HepG2 (cell line): ENCODE measurements at places on chromosomes 1 and 21. TPM values are rescaled to one million over a fixed set of nuclear protein-coding genes. Genes with fewer than 3 reads are reported as not detected.

Gene RGS8
- polyA plus RNA-seq: not detected in 2 replicates

Gene CFHR1
- not detected in 2 replicates for polyA plus RNA-seq

Gene LCA5L
- 0.13 and 0.21 TPM in 2 replicates for polyA plus RNA-seq

DNA sequence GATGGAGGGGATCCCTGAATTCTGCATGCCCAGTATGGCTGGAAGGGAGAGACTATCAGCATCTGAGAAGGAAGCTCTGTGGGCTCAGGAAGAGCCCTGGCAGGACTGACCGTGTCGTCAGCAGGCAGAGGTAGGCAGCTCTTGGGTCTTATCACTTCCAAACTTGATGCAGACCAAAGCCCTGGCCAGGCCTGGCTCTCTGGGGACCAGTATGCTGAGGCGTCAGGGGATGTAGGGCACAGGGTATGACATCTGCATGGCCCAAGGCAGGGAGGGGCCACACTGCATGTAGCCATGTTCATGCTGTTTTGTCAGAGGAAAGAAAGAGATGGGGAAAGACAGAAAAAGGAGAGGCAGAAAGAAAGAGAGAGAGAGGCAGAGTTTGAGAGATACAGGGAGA, 6.3 kb downstream of the FGR start:
- no peak for DNase-seq
- no peak overlapping the region for H3K4me3 ChIP-seq
- H3K36me3 ChIP-seq: no peaks in the 10 kb centered on the region
- no peak overlapping the region for H3K27ac ChIP-seq

- no peak overlapping the region for H3K4me3 ChIP-seq
- H3K4me1 ChIP-seq: peaks cover 29% of the 10 kb centered on the region
- DNase-seq: no peak
Observed at GRCh38 chr1:113141650-113142473, 68.9 kb downstream of the LRIG2 start.

Gene DPYD
- polyA plus RNA-seq: 1.3 and 1.9 TPM in 2 replicates

DNA sequence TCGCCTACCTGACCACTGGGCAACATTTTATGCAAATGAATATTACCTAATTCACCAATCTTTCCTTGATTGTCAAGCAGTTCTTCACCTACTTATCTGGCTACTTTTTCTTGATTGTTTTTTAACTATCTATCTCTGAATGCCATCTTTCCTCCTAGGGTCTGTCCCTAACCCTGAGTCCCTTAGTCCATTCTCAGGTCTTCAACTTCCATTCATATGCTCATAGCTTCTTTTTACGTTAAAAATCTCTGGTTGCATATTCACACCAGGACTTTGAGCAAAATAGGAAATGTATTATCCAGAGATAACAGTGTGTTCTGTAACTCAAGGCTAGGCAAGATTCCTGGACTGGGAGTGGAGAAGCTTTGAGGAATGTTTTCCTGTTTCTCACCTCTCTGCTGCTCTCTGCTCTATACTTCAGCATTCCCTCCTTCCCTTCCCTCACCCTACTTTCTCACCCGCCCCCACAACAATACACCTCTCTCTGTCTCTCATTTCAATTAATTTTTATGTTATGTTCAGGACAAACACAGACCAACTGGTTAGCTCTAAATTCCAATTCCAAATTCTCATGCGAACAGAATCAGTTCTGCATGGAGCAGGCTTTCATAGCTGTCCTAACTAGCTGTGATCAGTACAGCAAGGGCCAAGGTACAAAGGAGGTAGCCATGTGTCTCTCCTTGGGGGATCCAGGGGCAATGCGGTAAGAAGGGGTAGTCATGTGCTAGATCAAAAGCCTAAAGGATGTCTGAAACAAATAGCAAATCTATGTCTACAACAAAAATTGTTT, 278.4 kb downstream of the USH2A start:
- no peaks in the 10 kb centered on the region for H3K27me3 ChIP-seq
- no peak for DNase-seq
- H3K4me1 ChIP-seq: no peaks in the 10 kb centered on the region
- H3K36me3 ChIP-seq: no peaks in the 10 kb centered on the region
- no peak overlapping the region for H3K27ac ChIP-seq
- no peak overlapping the region for H3K4me3 ChIP-seq

Gene C1QC
- polyA plus RNA-seq: not detected in 2 replicates

DNA sequence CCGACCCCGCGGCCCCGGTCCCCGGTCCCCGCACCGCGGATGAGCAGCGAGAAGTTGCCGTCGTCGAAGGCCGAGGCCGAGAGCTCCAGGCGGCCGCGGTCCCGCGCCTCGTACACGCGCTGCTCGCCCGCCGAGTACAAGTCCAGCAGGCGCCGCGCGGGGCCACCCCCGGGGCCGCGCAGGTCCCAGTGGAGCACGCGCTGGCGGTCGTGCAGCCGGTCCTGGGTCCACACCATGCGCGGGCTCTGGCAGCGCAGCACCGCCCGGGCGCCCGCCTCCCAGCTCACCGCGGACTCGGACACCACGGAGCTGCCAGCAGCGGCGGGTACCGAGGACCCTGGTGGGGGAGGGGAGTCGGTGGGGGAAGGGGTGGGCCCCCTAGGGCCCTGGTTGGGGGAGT, 2.9 kb downstream of the MXRA8 start:
- H3K4me1 ChIP-seq: peaks cover 52% of the 10 kb centered on the region
- no peaks in the 10 kb centered on the region for H3K27me3 ChIP-seq
- no peak overlapping the region for H3K4me3 ChIP-seq
- no peak overlapping the region for H3K27ac ChIP-seq

DNA sequence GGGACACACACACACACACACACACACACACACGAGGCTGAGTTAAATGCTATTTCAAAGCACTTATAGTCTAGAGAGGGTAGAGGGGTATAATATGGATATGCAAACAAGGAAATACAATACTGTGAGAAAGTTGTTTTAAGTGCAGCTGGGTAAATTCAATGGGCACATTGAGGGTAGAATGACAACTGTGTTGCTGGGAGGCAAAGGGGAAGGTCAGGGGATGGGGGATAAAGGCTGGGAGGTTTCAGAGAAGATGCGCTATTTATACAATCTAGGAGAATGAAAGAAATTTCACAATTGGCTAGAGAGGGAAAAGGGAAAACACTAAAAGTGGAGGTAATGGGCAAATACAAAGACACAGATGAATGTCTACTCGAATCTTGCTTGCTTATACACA, 19.4 kb downstream of the EXTL2 start:
- H3K36me3 ChIP-seq: no peaks in the 10 kb centered on the region; the same call in 1 of the 2 replicates
- no peaks in the 10 kb centered on the region for H3K27me3 ChIP-seq
- peaks cover 5% of the 10 kb centered on the region; the same call in 1 of the 2 replicates for H3K4me1 ChIP-seq
- no peak overlapping the region for H3K4me3 ChIP-seq

- no peak for DNase-seq
- no peak within 1 kb of the TSS for H3K4me3 ChIP-seq
- H3K36me3 ChIP-seq: peaks cover 6% of the 10 kb centered on the region
- H3K27me3 ChIP-seq: peaks cover 43% of the 10 kb centered on the region; the same call in 2 of the 3 replicates
- H3K27ac ChIP-seq: no peak within 1 kb of the TSS
- no peaks in the 10 kb centered on the region for H3K4me1 ChIP-seq
Observed at GRCh38 chr1:1213345-1214265, at the start of gene TNFRSF4. TNFRSF4 (minus strand) TSS chr1:1214153; CDS start chr1:1214127, 26 bp downstream.

DNA sequence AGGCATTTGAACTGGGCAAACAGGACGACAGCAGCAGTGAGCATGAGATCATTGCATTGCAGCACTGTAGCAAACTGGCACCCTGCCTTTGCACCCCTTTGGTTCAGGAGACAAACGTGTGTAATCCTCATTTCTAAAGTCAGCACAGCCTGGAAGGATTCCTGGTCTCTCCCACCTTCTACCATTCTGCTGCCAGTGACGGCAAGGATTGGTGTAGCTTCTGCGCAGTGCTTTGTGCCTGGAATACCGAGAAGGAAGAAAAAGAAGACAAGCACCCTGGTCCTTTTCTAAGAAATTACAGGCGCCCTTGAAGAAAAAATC, 805.3 kb downstream of the USP25 start:
- no peak overlapping the region for H3K27ac ChIP-seq
- no peak overlapping the region for H3K4me3 ChIP-seq
